ENCODE measurements at places on chromosomes 12 and 14.
A peak's percentile ranks its signal among the peaks of the same experiment; 100 is the strongest.

DNA sequence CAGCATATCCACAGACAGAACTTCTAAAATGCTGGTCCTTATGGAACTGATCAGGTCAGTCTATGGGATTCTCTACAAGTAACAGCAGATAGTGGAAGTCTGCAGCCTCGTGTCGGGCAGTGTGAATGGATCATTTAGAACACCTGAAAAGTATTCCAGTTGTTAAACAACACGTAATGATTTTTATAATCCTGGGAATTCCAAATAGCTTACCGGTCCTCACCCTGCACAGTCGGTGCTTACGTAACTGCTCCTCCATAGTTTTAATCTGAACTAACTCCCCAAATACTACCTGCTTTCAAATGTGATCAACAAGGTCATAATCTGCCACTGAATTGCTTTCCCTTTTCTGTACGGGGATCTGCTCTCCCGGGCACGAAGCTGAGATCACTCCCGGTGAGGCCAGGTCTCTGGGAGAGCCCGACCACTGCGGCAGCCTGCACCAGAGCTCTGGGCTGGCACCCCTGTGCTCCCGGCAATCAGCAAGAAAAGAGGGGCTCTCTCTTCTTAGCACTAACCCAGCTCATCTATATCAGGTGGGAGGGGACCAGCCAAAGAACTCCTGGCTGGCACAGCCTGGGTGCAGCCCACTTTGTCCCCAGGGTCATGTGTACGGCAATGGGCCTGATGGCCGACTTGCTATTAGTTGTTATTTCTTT, 157.0 kb downstream of the FOXN3 start:
- no peak for DNase-seq

DNA sequence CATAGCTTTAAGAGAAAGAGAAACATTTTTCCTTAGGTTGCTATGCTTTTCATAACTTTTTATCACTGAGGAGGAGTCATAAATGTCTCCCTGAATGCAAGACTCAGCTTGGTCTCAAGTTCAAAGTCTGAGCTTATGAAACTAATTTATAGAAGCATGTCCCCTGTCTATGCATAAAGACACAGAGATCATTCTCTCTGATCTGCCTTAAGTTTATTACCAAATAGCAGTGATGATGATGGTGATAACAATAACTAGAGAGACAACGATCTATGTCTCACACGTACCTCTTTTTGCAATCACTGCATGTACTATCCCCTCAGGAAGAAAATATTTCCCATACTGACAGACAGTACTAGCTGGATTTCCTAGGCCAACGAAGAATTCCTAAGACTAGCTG, 266.4 kb upstream of the G2E3 start:
- no peak for DNase-seq

DNA sequence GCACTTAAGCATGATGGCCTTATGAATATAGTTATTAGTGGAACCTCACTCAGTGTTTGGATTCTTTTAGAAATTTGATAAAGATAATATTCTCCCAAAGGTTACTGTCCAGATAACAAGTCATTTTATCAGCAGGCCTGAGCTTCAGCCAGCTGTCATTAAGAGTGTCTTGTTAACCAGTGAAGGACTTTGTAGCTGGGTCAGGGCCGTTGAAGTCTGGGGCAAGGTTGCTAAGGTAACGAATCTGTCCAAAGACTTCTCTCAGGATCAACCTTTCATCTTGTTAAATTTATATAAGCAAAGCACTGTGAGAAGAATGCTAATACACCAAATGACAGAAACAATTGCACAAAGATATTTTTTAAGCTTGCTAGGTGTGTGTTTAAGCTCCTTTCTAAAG, 271.3 kb upstream of the TMPO start:
- DNase-seq = no peak

DNA sequence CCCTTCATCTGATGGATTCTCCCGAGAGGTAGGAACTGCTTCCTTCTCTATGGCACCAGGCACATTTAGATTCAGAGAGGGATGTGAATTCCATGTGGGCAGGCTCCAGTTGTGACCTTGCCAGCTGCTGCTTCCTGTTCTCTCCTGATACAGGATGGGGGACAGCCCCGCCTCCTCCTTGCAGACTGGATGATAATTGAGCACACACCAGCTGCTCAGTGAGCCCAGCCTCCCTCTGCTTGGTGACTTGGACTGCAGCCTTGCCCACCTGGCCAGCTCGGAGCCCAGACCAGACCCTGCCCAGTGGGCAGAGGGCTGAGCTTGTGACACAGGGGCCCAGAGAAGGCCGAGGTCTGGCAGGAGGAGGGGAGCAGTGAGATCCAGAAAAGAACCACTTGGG, 90.2 kb downstream of the CALM1 start:
- no peak for DNase-seq

- no peak for DNase-seq
Measured at GRCh38 chr14:92316937-92317336, 6.0 kb upstream of the SLC24A4 start.

GRCh38 chr12:56082967-56083366, 3.0 kb downstream of the ERBB3 start:
- DNase-seq = no peak

DNA sequence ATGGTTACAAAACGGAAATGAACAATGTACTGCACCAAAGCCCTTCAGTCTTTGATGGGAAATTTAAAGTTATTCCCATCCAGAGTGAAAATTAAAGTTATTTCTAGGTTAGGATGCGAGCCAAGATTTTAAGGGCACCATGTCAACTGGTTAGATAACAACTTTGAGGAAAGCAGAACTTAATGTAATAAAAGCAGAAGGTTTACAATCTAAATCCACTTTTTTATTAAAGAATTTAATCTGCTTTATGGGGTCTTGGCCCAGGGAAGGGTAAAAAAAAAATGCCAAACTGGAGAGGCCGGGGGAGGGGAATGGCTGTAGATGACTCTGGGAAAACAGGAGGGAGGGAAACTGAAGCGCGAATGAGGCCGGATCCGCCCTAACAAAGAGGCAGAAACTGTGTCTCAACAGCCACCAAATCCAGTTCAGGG, 108.2 kb upstream of the ATF7IP start:
- DNase-seq = no peak

DNA sequence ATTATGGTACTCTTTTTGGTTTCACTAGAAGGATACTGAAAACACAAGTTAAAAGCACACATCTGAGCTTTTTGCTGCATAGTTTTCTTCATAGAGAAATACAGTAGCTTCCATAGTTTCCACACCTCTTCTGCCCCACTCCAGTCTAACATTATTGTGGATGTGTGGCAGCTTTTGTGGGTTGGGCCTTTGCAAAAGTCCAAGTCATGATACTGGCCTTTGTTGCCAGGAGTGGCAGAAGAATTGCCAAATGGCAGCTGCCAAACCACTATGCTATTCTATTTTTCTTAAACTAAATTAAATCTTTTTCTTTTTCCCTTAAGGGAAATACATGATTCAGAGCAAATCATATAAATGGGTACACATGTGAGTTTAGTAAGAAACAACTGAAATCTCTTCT, 114.8 kb downstream of the PLEKHA5 start:
- no peak for DNase-seq

- DNase-seq = no peak
Measured at GRCh38 chr12:125210104-125210755, 145.0 kb downstream of the AACS start.

- DNase-seq = no peak
Measured at GRCh38 chr14:81408595-81408994, 8.5 kb upstream of the STON2 start.

- no peak for DNase-seq
Measured at GRCh38 chr12:57342207-57342691, 88.6 kb downstream of the R3HDM2 start.

DNA sequence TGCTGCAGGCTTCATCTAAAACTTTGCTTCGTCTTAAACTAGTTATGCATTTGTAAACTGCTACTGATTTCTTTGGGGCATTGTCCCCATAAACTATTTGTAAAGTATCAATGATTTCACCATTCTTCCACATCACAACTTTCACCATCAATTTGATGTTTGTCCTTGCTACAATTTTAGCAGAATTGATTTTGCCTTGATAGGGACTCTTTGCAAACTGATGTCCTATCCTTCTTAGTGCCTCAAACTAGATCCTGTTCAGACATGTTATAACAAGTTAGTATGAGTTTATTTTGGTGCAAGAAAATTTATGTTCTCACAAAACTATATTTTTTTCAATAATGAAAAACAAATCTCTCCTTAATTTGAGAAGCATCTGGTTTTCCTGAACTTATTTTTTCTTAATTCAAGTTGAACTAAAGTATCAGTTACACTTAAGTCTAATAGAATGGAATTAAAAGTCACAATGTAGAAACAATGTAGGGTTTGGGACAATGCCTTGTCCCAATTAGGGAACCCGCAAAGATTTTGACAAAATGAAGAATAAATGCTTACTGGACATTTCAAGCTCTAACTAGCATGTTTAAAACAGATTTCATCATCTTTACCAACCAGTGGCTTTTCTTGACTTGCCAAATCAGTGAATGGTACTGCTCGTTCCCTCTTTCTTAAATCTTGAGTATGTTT, 10.1 kb upstream of the ARID4A start:
- DNase-seq = no peak

GRCh38 chr14:102592763-102593060, 263 bp downstream of the RCOR1 start:
- no peak for DNase-seq

DNA sequence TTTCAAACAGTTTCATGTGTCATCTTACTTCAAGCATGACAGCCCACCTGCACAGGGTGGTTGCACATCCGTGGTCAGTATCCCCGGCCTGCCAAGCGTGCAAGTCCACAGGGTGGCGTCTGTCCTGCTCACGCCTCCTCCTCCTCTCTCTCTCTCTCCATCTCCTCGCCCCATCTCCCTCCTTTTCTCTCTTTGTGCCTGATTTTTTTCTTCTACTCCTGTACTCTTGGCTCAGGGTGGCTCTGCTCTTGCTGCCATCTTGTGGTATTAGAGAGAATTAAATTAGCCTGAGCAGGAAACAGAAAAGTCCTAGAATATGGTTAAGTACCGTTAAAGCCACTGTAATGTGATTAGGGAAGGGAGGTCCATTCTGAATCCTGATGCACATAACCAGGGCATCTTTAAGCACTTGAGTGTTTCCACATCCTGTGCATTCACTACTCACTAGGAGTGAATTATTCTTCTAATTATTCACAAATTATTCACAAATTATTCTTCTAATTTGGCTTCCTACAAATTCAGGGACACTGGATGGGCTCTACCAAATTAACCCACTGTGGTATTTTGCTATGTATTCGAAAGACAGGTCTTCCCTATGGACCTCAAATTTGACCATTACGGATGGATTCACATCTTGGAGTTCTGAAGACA, 25.5 kb upstream of the DTX1 start:
- peak; percentile 83 for DNase-seq

GRCh38 chr14:99749142-99749541, 44.1 kb upstream of the EML1 start:
- DNase-seq = no peak

- DNase-seq = no peak
Measured at GRCh38 chr14:48937541-48938195, 648.5 kb downstream of the RPS29 start.

GRCh38 chr14:24260026-24260779, 2.8 kb downstream of the TGM1 start:
- no peak for DNase-seq

DNA sequence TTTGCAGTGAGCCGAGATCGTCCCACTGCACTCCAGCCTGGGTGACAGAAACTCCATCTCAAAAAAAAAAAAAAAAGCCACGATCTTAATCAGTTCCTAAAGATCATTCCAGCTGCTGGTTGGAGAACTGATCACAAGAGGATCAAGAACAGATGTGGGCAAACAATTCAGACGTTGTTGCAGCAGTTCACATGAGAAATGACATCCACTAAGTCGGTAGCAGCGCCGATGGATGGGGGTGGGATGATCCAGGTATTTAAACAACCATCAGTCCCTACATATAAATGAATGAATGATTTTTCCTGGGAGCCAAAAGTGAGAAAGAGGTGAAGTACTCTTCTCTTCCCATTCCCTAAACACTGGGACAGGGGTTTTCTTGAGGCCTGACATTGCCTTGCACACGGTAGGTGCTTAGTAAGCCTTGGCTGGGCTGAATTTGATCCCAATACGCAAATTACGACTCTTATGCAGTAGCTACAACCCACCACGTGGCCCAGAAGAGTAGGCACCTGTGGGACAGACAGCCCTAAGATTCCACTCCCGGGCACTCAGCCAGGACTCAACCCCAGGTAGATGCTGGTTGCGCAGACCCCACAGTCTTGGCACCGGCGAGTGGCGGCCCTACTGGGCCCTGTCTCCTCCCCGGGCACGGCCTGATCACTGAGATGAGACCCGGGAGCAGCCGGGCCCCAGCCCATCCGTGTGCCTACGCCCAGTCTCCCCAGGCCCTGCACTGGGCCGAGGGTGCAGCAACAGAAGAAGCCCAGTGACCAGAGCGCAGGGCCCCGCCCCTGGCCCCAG, 565 bp downstream of the SPRYD3 start:
- DNase-seq = no peak

- DNase-seq = peak; percentile 1
Measured at GRCh38 chr12:43551971-43552559, at the start of gene ADAMTS20. Gene ADAMTS20, minus strand, starts transcription at chr12:43552203. Its CDS starts 282 bp downstream, at chr12:43551921.
